ENCODE measurements at places on chromosomes 1 and 21.

GRCh38 chr1:246678816-246679793 lies 45.1 kb upstream of the SCCPDH start:
- no peak for DNase-seq

GRCh38 chr1:4656533-4657140 lies 2.2 kb downstream of the AJAP1 start:
- DNase-seq, result no peak

DNA sequence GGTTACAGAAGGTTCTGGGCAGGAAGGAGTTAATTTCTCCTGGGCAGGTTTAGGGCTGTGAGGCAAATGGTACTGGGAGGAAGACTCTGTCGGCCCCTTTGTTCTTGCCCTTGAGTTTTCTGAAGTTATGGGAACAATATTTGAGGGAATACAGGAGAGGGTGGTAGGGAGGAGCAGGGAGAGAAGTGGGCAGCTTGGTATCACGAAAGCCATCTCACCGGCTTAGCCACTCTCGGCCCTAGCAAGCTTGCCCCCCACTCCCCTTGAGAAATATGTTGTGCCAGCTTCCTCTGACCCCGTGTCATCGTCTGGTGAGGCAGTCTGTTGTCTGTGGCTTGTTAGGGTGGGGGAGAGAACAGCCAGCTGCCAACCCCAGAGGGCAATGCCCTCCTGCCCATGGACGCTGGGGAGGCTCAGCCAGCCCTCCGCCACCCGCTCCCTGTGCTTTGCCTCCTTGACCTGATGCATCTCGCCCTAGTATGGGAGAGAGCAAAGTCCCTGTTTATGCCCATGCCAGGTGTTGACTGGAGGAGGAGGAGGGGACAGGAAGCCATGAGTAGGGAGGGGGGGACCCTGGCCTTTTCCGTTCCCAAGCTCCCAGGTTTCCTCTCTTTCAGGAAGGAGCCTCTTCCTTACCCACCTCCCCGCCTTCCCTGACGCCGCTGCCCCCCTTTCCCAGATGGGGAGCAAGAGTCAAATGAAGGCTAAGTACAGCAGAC lies 1.2 kb downstream of the EFNA1 start:
- peak; percentile 76 for DNase-seq

DNA sequence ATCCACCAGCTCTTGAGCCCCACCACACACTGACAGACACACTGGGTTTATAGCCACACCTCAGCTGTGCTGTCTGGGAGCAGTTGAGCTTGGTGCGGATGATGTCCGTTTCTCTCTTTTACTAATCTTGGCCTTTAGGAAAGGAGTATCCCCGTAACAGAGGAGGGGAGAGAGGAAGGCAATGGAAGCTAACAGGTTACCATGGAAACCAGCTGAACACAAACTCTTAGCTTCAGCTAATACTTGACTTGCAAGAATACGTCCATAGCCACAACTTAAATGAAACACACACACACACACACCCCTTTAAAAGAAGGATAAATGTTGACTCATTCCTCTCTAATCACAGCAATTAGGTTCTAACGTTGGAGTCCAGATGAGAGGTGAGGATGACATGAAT lies 28.0 kb upstream of the LRRN2 start:
- no peak for DNase-seq

- no peak for DNase-seq
Measured at GRCh38 chr1:29786791-29787732, 550.7 kb downstream of the PTPRU start.

- no peak for DNase-seq
Measured at GRCh38 chr1:233295237-233295974, at the start of gene PCNX2. PCNX2 (minus strand) TSS chr1:233295725; CDS start chr1:233295478, 247 bp downstream.

DNA sequence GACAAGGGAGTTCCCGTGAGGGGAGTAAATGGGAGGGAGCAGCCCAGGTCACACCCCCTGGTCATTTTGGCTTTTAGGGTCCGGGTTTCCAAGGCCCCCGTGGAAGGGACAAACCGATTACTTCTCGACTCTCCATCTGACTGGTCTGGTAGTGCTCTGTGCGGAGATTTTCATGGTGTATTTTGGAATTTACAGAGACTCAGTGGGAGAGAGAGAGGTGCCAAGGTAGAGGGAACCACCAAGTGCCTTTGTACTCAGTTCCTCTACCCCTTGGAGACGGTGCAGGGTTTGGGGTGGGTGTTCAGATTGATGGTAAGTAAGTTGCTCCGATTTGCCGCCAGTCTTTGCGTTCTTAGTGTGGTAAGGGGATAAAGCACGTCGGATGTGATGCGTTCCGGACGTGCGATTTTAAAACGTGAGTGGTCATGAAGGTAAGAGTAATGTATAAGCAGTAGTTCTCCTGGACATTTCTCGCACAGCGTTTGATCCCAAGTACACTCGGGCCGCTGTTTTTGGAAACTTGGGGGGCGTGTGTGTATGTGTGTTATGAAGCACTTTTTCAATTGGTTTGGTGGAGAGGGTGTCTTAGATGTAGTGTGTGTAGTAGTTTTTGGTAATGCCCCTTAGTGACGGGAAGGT lies 682 bp downstream of the SUCO start:
- DNase-seq, result no peak

GRCh38 chr1:25608488-25609178 lies 8.0 kb upstream of the MAN1C1 start:
- peak; percentile 87 for DNase-seq

DNA sequence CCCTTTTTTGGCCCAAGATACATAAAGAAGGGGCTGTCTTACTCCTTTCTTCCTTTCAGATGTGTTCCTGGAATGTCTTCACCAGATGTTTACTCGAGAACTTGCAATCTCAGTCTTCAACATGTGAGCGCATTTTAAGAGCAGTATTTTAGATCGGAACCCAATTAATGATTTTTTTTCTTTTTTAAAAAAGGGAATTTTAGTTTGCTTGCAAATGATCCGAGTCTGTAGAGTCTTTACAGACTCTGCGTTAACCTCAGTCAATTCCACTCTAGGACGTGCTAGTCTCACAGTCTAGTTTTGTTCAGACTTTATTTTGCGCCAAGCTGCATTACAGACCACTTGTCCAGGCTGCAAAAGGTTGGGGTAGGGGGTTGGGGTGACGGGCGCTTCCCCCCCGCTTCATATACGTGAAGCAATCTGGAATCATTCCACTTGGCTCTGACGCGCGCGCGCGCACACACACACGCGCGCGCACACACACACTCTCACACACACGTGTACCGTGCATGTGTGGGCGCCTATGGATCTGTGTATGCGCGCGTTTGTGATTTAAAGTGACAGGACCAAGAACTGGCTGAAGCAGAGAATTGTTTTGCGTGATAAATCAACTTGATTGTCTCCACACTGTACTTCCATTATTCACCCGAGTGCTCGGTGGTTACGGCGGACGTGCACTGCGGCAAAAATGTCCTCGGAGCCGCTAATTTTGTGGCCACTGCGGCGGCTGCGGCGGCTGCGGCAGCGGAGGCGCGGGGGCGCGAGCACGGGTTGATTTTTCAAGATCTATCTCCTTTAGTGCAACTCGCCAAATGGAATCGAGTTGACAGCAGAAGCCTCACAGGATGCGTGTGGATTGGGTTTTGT lies 25.6 kb upstream of the NFIA start:
- peak; percentile 73 for DNase-seq

GRCh38 chr1:180539136-180539535 lies 19.6 kb upstream of the OVAAL start:
- no peak for DNase-seq

- DNase-seq, result no peak
Measured at GRCh38 chr1:8789314-8790214, 27.9 kb downstream of the RERE start.

DNA sequence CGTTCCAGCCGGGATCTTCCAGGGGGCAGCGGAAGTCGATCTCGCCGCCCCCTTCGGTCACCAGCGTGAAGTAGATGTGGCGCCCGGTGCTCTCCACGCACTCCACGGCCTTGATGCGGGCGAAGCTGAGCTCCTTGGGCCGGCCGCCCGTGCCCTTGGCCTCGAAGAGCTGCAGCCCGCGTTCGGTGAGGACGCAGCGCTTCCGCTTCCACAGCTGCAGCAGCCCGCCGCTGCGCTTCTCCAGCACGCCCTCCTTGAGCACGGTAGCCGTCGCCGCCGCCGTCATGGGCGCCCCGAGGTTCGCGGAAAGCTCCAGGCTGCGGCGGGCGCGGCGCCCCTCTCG lies 516 bp downstream of the PHLDA3 start:
- DNase-seq, result peak; percentile 55
